RWPE1 (cell line): ENCODE measurements at places on chromosomes 16 and 17.

DNA sequence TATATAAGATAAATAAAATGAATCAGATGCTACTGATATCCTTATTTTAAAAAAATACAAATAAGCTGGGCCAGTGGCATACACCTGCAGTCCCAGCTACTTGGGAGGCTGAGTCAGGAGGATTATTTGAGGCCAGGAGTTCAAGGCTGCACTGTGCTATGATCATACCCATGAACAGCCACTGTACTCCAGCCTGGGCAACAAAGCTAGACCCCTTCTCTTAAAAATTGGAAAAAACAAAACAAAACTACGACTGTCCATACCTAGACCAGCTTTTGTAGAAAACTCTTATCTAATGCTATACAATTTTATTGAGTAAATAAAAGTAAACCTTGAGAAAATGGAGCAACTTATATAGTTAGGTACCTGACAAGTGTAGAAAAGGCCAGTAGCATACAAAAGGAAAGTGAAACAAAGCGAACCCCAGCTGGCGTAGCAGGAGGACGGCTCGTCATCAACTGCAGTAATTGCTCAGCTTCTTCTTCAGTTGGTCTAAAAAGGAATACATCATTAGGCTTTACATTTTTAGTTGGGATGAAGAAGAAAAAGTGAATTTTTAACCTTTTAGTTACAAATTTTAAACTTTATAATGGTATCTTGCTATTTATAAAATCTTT lies 23.6 kb downstream of the INTS2 start:
- no peak for DNase-seq

DNA sequence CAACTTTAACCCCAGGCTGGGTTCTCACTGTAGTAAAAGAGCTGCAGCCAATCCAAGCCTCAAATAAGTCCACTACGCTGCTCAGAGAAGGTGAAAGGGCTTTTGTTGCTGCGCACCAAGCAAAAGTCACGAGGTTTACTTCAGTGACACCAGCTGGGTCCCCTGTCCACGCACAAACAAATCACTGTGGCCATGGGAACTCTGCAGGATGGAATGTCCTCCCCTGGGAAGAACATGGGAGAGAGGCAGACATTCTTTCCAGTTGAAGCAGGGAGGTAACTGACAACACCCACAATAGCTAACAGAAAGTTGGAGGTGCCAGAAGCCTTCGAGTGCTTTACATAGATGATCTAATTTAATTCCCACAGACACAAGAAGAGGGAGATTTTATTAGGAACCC lies 181.9 kb downstream of the PMP22 start:
- DNase-seq: no peak

GRCh38 chr16:56275801-56276200 lies 84.5 kb downstream of the GNAO1 start:
- no peak for DNase-seq

GRCh38 chr17:902463-902862 lies 77.1 kb downstream of the NXN start:
- DNase-seq: no peak

GRCh38 chr17:81066072-81066471 lies 31.1 kb downstream of the BAIAP2 start:
- peak; percentile 33 for DNase-seq

DNA sequence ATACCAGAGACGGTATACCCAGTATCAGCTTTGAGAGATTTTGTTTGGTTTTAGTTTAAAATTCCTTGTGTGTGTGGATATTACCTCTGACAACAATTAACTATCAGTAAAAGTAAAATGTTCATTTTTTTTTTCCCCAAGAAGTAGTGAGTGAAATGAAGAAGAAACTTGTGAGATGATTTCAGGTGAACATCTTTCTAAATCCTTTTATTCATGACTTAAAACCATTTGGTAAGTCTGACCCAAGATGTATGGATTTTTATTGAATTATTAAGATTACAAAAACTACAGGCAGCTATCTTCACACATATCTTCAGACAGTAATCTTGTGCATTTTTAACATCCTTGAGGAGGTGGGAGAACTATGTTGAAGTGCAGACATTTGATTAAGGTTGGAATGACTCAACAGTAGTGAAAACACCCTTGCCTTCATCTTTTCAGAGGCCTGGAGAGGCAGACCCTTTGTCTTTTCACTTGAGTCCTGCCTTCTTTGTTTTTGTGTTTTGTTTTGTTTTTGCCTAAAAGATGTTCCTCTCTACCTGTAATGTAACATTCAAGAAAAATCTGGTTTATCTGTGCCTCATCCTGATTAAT lies 240.3 kb upstream of the TBX2 start:
- no peak for DNase-seq

DNA sequence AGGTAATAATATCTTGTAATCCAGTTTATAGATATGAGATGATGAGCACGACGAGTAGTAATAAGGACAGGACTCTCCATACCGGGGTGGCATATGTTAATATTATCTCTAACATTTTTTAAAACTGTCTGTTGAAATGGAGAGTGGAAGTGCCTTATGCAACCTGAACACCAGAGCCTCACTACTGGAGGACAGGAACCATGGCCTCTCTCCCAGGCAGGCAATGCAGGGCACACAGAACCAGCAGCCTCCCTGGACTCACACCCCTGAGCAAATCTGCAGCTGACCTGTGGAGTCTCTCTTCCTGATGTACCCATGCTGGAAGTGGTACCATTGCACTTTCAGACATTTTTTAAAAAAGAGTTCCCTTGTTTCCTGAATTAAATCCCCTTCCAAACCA lies 55.2 kb upstream of the ERN1 start:
- DNase-seq: no peak

DNA sequence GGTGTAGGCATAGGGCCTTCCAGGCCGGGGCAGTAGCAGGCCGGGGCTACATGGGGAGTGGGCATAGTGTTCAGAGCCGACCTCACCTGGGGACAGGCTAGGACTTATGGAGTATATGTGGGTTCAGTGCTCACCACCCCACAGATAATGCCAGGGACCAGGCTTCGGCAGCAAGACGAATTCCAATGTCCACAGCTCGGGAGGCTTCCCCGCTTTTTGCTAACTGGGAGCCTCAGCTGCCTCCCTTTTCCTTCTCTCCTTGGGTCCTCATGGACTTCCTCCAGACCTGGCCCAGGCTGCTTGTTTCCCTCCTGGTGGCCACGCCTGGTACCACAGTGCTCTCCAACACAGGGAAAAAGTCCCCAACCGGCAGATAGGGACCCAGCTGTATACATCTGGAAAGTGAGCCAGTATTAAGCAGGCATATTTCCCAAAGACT lies 20.1 kb upstream of the SLC46A1 start:
- DNase-seq: no peak

- no peak for DNase-seq
Measured at GRCh38 chr17:31824766-31825360, 34.2 kb downstream of the COPRS start.

DNA sequence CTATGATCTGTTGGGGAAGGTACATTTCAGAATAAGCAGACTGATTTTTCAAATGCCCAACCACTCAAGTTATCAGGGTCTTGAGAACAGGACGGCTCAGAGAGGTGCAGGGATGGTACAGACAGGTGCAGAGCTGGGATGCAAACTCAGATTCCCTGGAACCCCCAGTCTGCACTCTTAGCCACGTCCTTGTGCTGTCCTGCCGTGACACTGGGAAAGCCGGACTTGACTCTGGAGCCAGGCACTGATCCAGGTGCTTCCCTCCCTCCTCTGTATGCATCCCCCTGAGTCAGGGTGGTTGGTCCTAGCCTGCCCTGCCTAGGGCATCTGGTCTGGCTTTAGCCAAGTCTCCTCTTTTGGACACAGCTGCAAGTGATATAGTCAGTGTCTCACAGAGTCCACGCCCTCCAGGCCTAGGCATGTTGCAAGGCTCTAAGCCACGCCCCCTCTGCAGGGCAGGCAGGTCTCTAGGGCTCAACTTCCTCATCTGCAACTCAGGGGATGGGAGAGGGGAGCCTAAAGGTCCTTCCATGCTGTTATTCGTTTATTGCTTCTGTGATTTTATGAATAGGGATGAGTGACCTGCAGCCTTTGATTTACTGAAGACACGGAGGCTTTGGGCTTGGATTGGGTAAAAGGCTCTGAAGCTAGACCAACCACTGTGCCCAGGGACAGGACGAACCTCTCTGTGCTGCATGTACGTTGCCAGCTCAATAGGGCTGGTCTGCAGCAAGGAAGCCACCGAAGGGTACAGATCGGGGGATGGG lies 97.3 kb downstream of the SDK2 start:
- peak; percentile 68 for DNase-seq

DNA sequence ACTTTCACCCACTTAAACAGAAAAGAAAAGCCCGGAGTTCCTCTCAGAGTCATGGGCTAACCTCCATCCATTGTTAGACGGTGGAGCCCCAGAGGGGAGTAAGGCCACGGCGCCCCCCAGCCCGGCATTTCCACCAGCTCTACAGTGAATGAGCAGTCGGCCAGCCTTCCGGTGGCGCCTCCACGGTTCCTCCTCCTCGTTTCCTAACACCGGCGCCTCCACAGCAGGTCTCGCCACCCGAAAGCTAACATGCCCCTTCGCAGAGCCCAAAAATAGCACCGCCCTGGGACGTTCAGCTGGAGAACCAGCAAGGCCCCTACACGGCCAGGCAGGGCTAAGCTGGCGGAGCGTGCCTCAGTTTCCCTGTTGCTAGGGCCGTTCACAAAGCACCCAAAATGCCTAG lies 858 bp downstream of the MMD start:
- DNase-seq: peak; percentile 30

DNA sequence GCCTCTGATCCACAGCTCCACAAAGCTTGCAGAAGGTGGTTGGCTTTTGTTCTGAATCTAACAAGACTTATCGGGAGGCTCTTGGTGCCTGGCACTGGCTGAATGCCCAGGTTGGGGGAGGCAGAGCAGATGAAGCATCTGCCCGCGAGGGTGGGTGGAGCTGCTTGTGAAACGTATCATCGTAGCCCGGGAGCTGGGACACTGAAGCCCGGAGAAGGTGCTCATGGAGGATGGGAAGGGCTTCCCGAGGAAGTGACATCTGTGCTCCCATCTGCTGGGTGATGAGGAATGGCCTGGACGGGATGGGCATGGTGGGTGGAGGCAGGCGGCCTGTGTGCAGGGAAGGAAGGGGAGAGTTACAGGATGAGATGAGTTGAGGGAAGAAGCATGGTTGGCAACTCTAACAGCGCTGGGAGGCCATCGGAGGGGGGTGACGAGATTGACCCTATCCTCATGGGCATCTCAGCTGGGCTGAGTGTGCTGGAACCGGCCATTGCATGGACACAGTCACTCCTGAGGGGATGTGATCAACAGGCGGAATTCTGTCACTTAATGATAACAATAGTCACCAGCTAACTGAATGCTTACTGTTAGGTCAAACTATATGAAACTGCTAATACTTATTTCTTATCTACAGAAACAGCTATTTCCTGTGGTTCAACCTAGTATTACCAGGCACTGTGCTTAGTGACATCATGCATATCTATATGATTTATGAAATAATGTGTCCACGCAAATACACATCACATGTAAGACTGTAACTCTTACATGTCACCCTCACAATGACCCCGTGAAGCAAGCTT lies 102.7 kb downstream of the ABCC6 start:
- DNase-seq: no peak

GRCh38 chr17:72076678-72077030 lies 44.2 kb upstream of the SOX9 start:
- no peak for DNase-seq

DNA sequence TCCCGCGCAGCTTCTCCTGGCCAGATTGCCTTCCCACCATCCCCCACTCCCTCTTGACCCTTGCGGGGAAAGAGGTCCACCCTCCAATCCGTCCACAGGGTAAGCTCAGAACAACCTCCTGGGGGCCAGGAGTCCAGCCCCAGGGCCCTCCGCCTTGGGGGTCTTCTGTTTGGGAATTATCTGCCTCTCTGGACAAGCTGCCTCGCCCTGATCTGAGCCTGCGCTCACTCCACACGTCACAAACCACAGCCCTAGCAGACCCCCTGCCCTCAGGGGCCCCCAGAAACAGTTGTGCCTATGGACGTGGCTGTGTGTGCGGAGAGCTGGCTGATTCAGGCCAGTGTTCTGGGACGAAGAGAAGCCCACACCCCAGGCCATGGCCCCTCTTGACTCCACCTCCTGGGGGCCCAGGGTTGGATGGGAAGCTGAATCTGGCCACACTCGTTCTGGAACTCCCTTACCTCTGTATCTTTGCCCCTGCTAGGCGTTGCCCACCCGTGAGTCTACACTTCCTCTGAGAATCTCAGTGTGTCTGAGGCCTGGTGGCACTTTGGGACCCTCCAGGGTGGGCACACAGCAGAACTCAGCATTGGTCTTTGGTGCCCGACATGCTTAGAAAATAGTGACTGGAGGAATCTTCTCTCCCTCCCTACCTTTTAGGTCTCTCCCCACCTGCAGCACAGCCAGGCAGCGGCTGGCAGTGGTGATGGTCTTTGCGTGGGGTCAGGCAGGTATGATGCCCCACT lies 119.9 kb upstream of the SMURF2 start:
- DNase-seq: no peak

- DNase-seq: no peak
Measured at GRCh38 chr17:58271216-58271931, 9.4 kb downstream of the MPO start.

- DNase-seq: no peak
Measured at GRCh38 chr17:83201206-83202001, 122.0 kb downstream of the METRNL start.

DNA sequence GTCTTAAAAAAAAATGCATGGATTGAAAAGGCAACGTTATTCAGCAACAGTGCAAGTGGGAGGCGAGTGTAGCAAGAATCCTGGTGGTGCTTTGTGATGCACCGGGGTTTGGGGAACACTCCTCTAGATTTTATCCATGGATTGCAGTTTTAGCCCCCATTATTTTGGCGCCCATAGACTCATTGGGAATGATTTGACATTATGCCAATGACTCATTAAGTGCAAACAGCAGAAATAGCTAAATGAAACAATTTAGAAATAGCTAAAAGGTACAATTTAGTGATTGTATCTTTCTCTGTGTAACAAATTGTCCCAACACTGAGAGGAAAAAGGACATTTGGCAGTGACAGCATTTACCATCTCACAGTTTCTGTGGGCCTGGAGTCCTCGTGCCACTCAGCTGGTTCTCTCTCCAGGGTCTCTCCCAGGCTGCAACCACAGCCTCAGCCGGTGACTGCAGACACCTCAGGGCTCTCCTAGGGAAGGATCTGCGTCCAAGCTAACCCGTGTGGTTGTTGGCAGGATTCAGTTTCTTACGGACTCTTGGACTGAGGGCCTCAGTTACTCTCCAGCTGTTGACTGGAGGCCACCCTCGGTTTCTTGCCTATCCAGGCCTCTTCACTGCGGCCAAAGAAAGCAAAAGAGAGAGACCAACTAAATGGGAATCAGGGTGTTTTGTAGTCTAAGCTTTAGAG lies 398.7 kb downstream of the SNX29 start:
- DNase-seq: no peak

GRCh38 chr16:49581630-49582298 lies 208.2 kb downstream of the C16orf78 start:
- DNase-seq: no peak

DNA sequence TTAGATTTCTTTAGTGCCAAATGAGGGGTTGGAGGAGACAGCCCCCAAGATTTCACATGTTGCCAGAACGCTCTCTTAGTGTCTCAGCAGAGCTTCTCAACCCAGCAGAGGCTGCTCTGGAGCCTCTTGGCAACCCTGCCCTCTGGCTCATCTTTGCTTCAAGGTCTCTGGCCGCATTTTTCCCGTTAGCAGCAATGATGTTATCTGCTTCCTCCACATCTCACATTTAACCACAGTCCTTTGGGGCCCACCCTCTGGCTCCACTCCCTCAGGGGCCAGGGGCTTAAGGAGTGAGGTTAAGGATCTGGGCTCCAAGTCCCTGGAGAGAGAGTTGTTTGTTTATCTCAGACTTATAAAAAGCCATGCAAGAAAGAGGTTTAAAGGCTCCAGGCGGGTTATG lies 3.3 kb upstream of the XYLT1 start:
- no peak for DNase-seq
